Stimulated activated CD8-positive, alpha-beta memory T cell treated with anti-CD3 and anti-CD28 coated beads, Interleukin-7, amount 100 ng/mL, for 4 hours (primary cell): ENCODE measurements at places on chromosomes 13 and 19.

- DNase-seq, result no peak
Measured at GRCh38 chr13:83355041-83355440, 527.2 kb downstream of the SLITRK1 start.

DNA sequence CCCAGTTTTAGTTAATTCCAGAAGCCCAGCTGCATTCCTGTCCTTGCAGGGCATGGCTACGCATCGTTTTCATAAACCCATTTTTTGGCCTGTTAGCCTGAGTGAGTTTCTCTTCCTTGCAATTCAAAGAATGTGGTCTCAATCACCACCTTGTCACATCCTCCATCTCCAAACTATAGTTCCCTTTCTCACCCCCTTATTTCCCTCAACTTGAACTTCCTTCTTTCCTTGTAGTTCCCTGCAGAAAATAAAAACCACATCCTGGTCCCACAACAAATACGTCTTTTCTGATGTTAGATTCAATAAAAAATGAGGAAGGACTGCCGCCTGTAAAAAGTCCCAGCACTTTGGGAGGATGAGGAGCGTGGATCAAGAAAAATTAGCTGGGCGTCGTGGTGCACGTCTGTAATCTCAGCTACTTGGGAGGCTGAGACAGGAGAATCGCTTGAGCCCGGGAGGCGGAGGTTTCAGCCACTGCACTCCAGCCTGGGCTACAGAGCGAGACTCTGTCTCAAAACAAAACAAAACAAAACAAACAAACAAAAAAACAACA is 13.2 kb downstream of the ADGRE3 start:
- DNase-seq, result no peak

- DNase-seq, result peak; percentile 45
Measured at GRCh38 chr19:49809160-49809940, 3.7 kb downstream of the FUZ start.

GRCh38 chr13:78129359-78129758 is 210.7 kb upstream of the EDNRB start:
- DNase-seq, result no peak

GRCh38 chr13:71399631-71400215 is 467.3 kb downstream of the DACH1 start:
- no peak for DNase-seq

- DNase-seq, result no peak
Measured at GRCh38 chr19:5157186-5157585, 183.4 kb downstream of the PTPRS start.

GRCh38 chr19:49432141-49433073 is 7.2 kb downstream of the GFY start:
- DNase-seq, result no peak

GRCh38 chr13:85091631-85092234 is 707.5 kb downstream of the SLITRK6 start:
- DNase-seq, result no peak

DNA sequence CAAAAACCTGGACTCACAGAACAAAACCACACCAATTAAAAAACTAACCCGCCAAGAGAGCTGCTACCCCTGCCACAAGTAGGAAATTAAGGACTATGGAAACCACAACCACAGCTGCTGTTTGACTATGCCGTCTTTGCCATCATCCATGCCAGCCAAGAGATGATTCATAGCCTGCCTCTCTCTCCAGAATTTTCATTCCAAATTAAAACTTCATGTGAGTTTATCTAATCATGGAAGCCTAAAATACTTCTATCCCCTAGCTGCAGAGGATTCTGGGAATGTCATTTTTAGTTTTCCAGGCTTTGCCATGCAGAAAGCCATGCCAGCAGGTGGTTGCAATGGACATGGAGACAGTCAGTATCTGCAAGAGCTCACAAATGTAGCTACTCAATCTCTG is 27.6 kb upstream of the GTF2F2 start:
- DNase-seq, result no peak

DNA sequence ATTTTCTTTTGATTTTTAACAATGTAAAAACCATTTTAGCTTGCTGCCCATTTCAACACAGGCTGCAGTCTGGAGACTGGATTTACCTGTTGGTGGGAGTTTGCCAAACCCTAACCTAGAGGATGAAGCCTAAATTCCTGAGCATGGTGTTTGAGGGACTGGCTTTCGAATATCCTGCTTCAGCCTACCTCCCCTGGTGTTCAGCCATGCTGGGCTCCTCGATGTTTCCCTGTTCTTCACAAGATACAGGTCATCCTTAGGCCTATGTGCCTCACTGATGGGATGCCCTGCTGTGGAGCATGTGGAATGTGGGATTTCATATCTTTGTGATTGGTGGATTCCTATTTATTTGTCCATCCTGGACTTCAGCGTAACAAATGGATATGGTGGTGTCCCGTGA is 20.4 kb upstream of the ERCC5 start:
- DNase-seq, result no peak
